ENCODE measurements at places on chromosomes 6 and 20. TPM values are rescaled to one million over a fixed set of nuclear protein-coding genes. Genes with fewer than 3 reads are reported as not detected.

GRCh38 chr6:92806254-92806653 is 613.1 kb downstream of the EPHA7 start:
- no peak overlapping the region for H3K4me3 ChIP-seq
- H3K36me3 ChIP-seq = no peaks in the 10 kb centered on the region
- no peak overlapping the region for H3K27ac ChIP-seq
- H3K27me3 ChIP-seq = no peaks in the 10 kb centered on the region
- no peak for DNase-seq

The GLP1R gene
- 6.9 TPM for total RNA-seq

DNA sequence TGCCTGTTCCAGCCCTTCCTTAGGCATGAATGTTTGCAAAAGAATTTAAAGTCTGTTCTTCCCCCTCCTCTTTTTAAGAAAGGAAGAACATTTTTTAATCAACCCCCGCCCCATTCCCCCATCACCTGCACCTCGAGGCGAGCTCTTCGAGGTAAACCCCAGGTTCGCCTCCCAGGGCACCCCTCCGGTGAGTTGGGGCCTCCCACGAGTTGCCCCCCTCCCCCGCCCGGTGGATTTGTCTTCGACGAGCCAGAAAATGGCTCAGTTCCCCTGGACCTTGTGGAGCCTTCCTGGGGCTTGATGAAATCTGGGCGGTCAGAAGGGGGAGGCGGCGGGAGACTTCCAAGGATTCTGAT is 256 bp upstream of the OVOL2 start:
- no peaks in the 10 kb centered on the region for H3K27me3 ChIP-seq
- DNase-seq = no peak
- no peaks in the 10 kb centered on the region for H3K36me3 ChIP-seq

The ZFAND3 gene
- 20.8 TPM for total RNA-seq

DNA sequence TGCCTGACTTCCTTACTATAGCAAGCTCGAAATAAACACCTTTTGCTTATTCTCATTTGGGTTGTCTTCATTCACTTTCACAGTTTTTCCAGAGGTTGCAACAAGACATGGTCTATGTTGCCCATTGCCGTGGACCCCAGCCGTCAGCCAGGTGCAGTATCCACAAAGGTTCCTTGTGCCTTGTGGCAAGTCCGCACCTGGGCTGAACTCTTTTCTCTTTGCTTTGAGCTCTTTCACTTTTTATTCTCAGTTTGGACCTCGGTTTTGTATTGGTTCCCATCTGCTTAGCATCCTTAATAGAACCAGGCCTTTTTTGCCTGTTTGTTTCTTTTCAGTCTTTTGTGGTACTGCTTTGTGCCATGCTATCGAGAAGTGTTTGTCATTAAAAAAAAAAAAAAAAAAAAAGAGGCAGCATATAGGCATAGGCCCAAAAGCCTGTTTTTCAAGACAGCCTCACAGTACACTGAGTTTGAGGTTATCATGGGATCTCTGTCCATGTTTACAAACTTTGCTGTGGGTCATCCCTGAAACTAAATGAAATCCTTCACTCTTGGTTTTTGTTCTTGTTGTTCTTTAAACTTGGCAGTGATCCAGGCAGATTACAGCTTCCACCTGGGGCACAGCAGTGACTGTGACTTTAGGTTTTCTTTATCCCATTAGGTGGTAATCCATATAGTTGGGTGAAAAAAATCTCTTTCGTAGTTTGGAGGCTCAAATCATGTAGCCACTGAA is 33.3 kb downstream of the GSTA3 start:
- DNase-seq = no peak
- H3K4me3 ChIP-seq = no peak overlapping the region
- H3K27ac ChIP-seq = no peak overlapping the region

DNA sequence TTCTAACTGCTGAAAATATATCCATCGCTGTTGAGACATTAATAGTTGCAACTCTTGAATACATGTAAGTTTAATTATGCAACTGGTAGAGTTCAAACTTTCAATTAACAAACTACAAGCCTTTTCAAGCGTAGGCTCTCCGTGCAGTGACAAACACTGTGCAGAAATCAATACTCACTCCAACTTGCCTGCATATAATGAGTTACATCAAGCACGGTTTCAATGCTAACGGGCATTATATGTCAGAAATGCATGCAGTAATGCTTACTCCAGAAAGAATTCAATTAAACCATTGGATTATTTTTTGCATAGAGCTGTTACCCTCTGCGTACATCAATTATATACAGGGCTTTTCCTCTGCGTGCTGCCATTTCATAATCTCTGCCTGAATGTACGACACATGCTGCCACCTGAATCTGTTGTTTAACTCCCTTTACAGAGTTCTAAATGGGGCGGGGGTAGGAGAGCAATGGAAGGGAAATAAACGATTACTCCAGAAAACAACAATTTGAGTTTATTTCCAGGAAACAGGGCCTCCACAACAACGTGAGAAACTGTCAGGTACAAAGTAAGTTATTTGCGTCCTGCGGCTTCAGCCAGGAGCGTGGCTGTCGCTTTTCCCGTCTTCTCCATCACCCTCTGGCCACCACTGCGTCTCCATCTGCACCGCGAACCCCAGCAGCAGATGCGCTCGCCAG is 1.8 kb downstream of the PTPRK start:
- H3K36me3 ChIP-seq = no peaks in the 10 kb centered on the region
- no peaks in the 10 kb centered on the region for H3K27me3 ChIP-seq
- H3K27ac ChIP-seq = peak overlapping the region; percentile 96
- peaks cover 53% of the 10 kb centered on the region for H3K4me1 ChIP-seq
- peak overlapping the region; percentile 76 for H3K4me3 ChIP-seq
- DNase-seq = no peak

DNA sequence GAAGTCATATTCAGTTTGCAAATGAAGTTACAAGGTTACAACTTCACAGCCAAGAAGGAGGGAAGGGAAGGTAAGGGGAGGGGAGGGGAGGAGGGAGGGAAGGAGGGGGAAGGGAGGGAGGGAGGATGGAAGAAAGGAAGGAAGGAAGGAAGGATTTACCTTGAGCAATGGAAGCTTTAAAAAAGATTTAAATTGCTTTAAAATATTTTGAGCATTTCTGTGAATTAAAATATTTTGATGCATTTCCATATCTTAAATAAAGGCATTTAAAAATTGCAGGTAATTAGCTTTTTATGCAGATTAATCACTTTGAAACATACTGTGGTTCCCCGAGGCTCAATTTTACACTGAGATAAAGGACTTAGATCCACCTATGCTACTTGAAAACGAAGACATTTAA is 618.0 kb downstream of the TFAP2A start:
- H3K4me1 ChIP-seq = no peaks in the 10 kb centered on the region
- H3K27ac ChIP-seq = no peak overlapping the region
- H3K27me3 ChIP-seq = no peaks in the 10 kb centered on the region
- no peaks in the 10 kb centered on the region for H3K36me3 ChIP-seq

- no peaks in the 10 kb centered on the region for H3K27me3 ChIP-seq
- H3K4me1 ChIP-seq = no peaks in the 10 kb centered on the region
- H3K27ac ChIP-seq = no peak overlapping the region
- DNase-seq = peak; percentile 34
Observed at GRCh38 chr20:37651932-37652331, 41.9 kb upstream of the CTNNBL1 start.

GRCh38 chr6:89221129-89221528 is 4.0 kb upstream of the GABRR1 start:
- no peak overlapping the region for H3K27ac ChIP-seq
- no peak overlapping the region for H3K4me3 ChIP-seq
- no peak for DNase-seq

The COL12A1 gene
- 34.0 TPM for total RNA-seq

- no peaks in the 10 kb centered on the region for H3K27me3 ChIP-seq
- no peaks in the 10 kb centered on the region for H3K4me1 ChIP-seq
- H3K27ac ChIP-seq = no peak overlapping the region
- no peak overlapping the region for H3K4me3 ChIP-seq
- no peak for DNase-seq
Observed at GRCh38 chr6:71124340-71124739, 164.3 kb upstream of the OGFRL1 start.

GRCh38 chr6:84772428-84773132 is 8.2 kb upstream of the TBX18 start:
- no peak overlapping the region for H3K27ac ChIP-seq
- H3K4me1 ChIP-seq = peaks cover 20% of the 10 kb centered on the region
- DNase-seq = no peak
- peaks cover 77% of the 10 kb centered on the region for H3K27me3 ChIP-seq

DNA sequence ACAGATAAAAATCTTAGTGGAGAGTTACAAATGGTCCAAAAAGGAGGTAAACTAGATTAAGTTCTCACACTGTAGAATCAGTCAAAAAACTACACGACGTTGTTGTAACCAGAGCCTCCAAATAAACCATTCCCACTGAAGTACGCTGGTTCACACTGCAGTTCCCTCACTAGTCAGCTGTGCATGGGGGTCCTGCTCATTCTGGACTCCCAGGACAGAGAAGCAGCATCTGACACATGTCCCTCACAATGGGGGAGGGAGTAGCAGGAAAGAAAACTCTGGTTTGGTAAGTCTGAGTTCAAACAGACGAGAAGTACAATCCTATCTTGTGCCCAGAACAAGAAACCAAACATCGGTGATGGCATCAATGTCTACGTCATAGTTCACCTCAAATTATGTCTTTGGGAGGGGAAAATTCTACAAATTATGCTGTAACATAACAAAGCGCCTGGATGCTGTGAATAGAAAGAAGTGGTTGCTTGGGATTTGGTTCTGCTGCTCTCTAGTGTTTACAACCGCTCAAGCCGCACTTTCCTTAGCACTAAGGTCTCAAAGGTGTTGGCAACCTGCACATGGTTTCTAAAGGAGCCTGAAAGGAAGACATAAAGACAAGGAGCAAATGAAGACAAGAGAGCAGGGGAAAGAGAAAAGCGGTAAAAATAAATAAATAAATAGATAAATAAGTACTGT is 208.0 kb downstream of the GMDS start:
- H3K4me1 ChIP-seq = peaks cover 13% of the 10 kb centered on the region
- no peaks in the 10 kb centered on the region for H3K27me3 ChIP-seq
- no peak overlapping the region for H3K27ac ChIP-seq
- no peaks in the 10 kb centered on the region for H3K36me3 ChIP-seq

The FERMT1 gene
- total RNA-seq = 3.0 TPM

The COL20A1 gene
- not detected for total RNA-seq

GRCh38 chr6:9248133-9248532 is 812.8 kb upstream of the SLC35B3 start:
- H3K4me1 ChIP-seq = no peaks in the 10 kb centered on the region
- no peak for DNase-seq
- no peak overlapping the region for H3K27ac ChIP-seq
- H3K27me3 ChIP-seq = no peaks in the 10 kb centered on the region

- no peaks in the 10 kb centered on the region for H3K27me3 ChIP-seq
- DNase-seq = no peak
- H3K36me3 ChIP-seq = no peaks in the 10 kb centered on the region
- no peak overlapping the region for H3K4me3 ChIP-seq
- peaks cover 72% of the 10 kb centered on the region for H3K4me1 ChIP-seq
Observed at GRCh38 chr20:49685161-49685601, 28.5 kb downstream of the B4GALT5 start.

DNA sequence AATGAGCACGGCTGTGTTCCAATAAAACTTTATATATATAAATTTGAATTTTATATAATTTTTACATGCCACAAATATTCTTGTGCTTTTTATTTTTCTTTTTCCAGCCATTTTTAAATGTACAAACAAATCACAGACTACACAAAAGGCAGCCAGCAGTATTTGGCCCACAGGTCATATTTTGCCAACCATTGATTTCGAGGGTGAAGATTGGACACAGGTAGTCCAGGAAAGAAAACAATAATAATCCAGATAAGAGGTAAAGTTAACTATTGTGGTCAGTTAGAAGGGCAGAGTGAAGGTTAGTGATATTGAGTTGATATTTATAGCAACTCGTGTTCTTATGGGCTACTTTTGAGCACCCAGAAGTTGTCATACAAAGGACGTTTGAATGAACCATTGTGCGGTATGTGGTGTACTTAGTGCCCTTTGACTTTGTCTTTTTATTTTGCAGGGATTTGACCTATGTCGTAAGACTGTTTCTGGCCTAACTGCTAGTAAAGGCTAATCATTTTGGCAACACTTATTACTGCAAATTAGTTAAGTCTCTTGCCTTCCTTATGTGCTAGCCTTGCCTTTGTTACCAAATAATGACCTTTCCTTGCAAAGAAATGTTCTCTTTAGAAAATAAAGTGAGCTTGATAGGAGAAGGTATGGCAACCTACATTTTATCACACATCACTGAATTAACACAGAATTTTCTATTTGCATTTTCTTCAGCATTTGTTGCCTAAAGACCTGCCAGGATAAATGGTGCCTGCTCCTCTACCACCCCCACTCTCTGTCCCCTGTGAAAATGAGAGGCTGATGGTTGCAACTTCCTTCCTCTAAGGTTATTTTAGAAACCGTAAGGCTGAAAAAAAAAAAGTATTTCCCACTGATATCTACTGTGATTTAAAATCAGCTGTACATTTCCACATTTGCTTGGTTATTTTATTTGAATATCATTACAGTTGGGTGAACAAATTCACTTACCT is 493.9 kb upstream of the SOX4 start:
- no peak overlapping the region for H3K27ac ChIP-seq
- DNase-seq = no peak
- H3K4me3 ChIP-seq = no peak overlapping the region
- H3K36me3 ChIP-seq = no peaks in the 10 kb centered on the region
- H3K27me3 ChIP-seq = no peaks in the 10 kb centered on the region
- H3K4me1 ChIP-seq = peaks cover 19% of the 10 kb centered on the region

The TREM2 gene
- total RNA-seq = 3.6 TPM

- no peak for DNase-seq
- no peaks in the 10 kb centered on the region for H3K4me1 ChIP-seq
- H3K36me3 ChIP-seq = no peaks in the 10 kb centered on the region
Observed at GRCh38 chr6:93940381-93940780, 521.0 kb upstream of the EPHA7 start.

The KCNK16 gene
- total RNA-seq = 2.9 TPM

- H3K4me3 ChIP-seq = no peak overlapping the region
- no peak overlapping the region for H3K27ac ChIP-seq
- H3K27me3 ChIP-seq = no peaks in the 10 kb centered on the region
- no peaks in the 10 kb centered on the region for H3K4me1 ChIP-seq
Observed at GRCh38 chr6:134431421-134431859, 113.5 kb upstream of the SGK1 start.

GRCh38 chr6:90490030-90490716 is 96.7 kb downstream of the MAP3K7 start:
- no peaks in the 10 kb centered on the region for H3K27me3 ChIP-seq
- no peaks in the 10 kb centered on the region for H3K36me3 ChIP-seq
- H3K4me3 ChIP-seq = no peak overlapping the region

The KIF6 gene
- not detected for total RNA-seq

The C20orf204 gene
- total RNA-seq = 3.0 TPM

The SNX21 gene
- 46.5 TPM for total RNA-seq

- peaks cover 7% of the 10 kb centered on the region for H3K4me1 ChIP-seq
- no peak for DNase-seq
- no peaks in the 10 kb centered on the region for H3K36me3 ChIP-seq
- no peak overlapping the region for H3K27ac ChIP-seq
- no peaks in the 10 kb centered on the region for H3K27me3 ChIP-seq
- no peak overlapping the region for H3K4me3 ChIP-seq
Observed at GRCh38 chr6:4356899-4357659, 221.7 kb upstream of the ECI2 start.

DNA sequence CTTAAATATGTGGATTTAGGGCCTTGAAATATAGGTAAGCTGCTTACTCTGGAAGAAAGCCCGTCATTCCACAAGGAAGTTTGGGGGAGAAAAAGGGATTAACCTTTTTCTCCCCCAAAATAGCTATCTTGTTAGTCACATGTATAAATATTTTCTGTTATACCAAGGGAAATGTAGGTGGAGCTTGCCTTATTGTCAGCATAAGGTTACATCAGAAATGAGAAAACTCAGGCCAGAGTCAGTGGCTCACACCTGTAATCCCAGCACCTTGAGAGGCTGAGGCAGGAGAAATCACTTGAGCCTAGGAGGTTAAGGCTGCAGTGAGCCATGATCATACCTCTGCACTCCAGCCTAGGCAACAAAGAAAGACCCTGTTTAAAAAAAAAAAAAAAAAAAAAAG is 129.9 kb downstream of the LRFN2 start:
- H3K27me3 ChIP-seq = no peaks in the 10 kb centered on the region
- H3K27ac ChIP-seq = no peak overlapping the region
- no peaks in the 10 kb centered on the region for H3K36me3 ChIP-seq
- H3K4me1 ChIP-seq = peaks cover 28% of the 10 kb centered on the region
- DNase-seq = no peak
- no peak overlapping the region for H3K4me3 ChIP-seq
